ENCODE measurements at places on chromosomes 16 and 17. TPM values are rescaled to one million over a fixed set of nuclear protein-coding genes. Genes with fewer than 3 reads are reported as not detected.

- H3K4me1 ChIP-seq: peaks cover 2% of the 10 kb centered on the region
- no peak overlapping the region for H3K27ac ChIP-seq
- no peaks in the 10 kb centered on the region for H3K27me3 ChIP-seq
- peaks cover 7% of the 10 kb centered on the region for H3K36me3 ChIP-seq
- DNase-seq: no peak
Observed at GRCh38 chr17:75468779-75469373, 12.4 kb downstream of the TMEM94 start.

DNA sequence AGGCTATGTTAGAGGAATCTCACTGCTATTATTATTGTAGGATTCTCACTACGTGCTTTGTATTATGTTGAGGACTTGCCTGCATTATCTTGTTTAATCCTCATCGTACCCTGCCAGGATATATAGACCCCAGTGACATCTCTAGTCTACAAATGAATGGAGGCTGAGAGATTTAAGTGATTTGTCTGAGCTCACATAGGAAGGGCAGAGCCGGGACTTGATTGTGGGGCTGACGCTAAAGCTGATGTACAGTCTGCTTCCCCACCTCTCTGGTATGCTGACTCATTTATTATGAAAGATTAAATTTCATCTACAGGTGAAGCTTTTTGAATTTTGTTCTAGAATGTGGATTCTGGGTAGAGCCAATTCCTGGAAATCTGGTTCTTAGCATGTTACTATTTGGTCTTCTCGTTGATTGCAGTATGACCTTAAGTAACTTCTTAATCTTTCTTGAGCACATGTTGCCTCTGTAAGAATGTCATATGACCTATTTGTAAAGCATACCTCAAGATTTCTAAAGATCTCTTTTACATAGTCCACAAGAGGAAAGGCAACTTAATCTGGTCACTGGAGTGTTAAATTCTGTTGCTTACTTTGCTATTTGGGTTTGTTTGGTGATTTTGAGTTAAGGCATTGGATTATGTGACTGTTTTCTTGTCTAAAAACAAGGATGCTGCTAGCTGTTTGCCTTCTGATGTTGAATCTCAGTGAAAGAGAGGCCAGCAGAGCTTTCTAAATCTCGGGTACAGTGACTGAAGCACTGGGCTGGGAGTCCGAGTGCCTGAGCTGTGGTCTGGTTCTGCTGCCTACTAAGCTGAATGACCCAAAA is 12.4 kb downstream of the METTL9 start:
- H3K27ac ChIP-seq: peak overlapping the region; percentile 49
- H3K36me3 ChIP-seq: peaks cover 6% of the 10 kb centered on the region
- no peak for DNase-seq

The PRPF8 gene
- total RNA-seq: 348 TPM

The APRT gene
- 192 TPM for total RNA-seq

The MILR1 gene
- 6.9 TPM for total RNA-seq

The ASGR2 gene
- total RNA-seq: 0.33 TPM

DNA sequence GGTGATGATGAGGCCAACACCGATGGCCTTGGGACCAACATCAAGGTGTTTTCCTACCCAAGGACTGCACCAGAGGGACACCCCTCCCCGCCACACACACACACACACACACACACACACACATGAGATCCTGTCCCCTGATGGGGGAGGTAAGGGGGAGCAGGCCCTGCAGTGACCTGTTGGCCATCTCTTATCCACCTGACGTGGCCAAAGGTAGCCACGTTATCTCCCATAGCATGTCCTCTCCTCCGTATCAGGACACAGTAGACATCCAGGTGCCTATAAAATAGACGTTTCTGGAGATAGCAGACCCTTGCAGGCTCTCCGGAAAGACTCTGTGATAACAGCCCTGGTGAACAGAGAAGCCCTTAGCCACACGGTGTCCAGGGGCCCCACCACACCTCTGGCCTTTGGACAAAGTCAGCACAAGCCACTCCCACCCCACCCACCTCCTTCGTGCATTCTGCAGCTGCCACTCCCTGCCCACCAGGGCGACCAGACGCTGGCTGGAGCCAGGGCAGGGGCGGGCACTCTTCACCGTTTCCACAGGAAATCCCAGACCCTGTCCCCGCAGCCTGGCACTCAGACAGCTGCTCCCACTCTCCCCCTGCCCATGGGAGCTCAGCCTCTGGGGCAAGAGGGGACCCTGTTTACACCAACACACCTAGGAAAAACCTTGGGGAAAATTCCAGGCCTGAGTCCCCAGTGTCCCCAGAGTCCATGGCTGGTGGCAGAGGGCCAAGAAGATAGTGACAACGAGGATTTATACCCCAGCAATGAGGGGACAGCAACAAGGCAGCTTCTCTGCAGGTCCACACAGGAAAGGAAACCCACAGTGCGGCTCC is 15.4 kb upstream of the ENPP7 start:
- H3K4me1 ChIP-seq: no peaks in the 10 kb centered on the region
- H3K36me3 ChIP-seq: no peaks in the 10 kb centered on the region
- no peak for DNase-seq
- H3K27ac ChIP-seq: no peak overlapping the region
- peaks cover 4% of the 10 kb centered on the region for H3K27me3 ChIP-seq
- H3K4me3 ChIP-seq: no peak overlapping the region

The C16orf86 gene
- 1.9 TPM for total RNA-seq

GRCh38 chr17:38613981-38614779 is 8.4 kb upstream of the SRCIN1 start:
- H3K4me3 ChIP-seq: no peak overlapping the region
- no peaks in the 10 kb centered on the region for H3K36me3 ChIP-seq
- no peak overlapping the region for H3K27ac ChIP-seq
- peaks cover 32% of the 10 kb centered on the region for H3K27me3 ChIP-seq

The MYH1 gene
- not detected for total RNA-seq

DNA sequence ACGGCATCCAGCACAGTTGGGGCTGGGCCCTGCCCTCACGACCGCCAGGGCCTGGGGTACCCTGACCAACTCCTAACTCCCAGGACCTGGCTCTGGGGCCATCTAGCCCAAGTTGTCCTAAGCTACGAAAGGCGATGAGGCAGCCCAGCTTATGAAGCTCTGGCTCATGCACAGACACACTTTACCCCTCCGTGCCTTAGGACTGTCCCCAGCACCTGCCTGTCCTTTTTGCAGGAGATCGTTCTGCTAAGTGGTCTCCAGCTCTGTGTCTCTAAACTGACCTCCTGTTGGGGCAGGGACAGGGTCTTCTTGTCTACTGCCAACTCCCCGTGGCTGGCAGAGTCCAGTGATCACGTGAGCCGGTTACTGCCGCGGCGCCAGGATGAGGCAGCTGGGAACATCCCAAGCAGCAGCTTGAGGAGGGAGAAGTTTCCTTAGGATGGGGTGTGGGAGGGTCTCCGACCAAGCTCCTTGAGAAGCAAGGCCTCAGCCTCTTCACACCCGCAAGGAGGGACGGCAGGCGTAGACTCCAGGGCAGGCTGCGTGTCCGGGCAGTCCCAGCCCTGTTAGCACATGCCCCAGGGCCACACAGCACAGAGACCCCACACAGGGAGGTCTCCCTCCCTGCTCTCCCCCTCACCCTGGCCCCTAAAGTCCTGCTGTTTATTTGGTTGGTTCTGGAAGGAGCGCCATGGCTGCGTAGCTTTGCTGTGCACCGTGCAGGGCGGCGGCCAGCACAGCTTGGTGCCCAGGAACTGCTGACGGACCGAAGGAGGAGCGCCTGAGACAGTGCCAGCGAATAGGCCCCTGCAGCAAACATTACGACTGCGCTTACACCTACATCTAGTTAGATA is 16.4 kb upstream of the METRNL start:
- no peaks in the 10 kb centered on the region for H3K36me3 ChIP-seq
- peaks cover 2% of the 10 kb centered on the region for H3K27me3 ChIP-seq
- DNase-seq: peak; percentile 59
- no peak overlapping the region for H3K27ac ChIP-seq
- peaks cover 6% of the 10 kb centered on the region for H3K4me1 ChIP-seq
- H3K4me3 ChIP-seq: no peak overlapping the region

GRCh38 chr16:87601401-87601981 is 817 bp upstream of the JPH3 start:
- no peak for DNase-seq
- no peak overlapping the region for H3K4me3 ChIP-seq
- peaks cover 4% of the 10 kb centered on the region for H3K4me1 ChIP-seq

DNA sequence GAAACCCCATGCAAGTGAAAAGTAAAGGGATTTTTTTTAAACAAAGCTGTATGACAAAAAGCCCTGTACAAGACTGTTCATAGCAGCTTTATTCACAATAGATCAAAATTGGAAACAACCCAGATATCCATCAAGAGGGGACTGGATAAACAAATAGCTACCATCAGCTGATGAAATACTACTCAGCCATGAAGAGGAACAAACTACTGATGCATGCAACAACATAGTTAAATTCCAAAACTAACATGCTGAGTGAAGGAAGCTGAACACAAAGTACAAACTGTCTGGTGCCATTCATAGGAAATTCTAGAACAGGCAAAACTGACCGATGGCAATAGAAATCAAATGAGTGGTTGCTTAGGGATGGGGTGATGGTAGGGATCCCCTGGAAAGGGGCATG is 15.1 kb downstream of the FOXJ1 start:
- peaks cover 6% of the 10 kb centered on the region for H3K4me1 ChIP-seq
- H3K27ac ChIP-seq: no peak overlapping the region
- no peak overlapping the region for H3K4me3 ChIP-seq
- DNase-seq: no peak
- H3K36me3 ChIP-seq: no peaks in the 10 kb centered on the region

GRCh38 chr17:67132366-67132765 is 88.0 kb downstream of the CACNG1 start:
- DNase-seq: no peak
- H3K4me1 ChIP-seq: peaks cover 5% of the 10 kb centered on the region
- no peak overlapping the region for H3K4me3 ChIP-seq
- no peaks in the 10 kb centered on the region for H3K27me3 ChIP-seq
- no peak overlapping the region for H3K27ac ChIP-seq

The TBC1D3C gene
- total RNA-seq: not detected

GRCh38 chr17:40089077-40089895 is 11.1 kb downstream of the NR1D1 start:
- DNase-seq: no peak
- H3K27ac ChIP-seq: peak overlapping the region; percentile 72
- H3K4me3 ChIP-seq: no peak overlapping the region
- no peaks in the 10 kb centered on the region for H3K36me3 ChIP-seq

- H3K27me3 ChIP-seq: no peaks in the 10 kb centered on the region
- H3K4me1 ChIP-seq: no peaks in the 10 kb centered on the region
- H3K4me3 ChIP-seq: no peak overlapping the region
- no peak overlapping the region for H3K27ac ChIP-seq
- DNase-seq: no peak
- no peaks in the 10 kb centered on the region for H3K36me3 ChIP-seq
Observed at GRCh38 chr16:57920880-57921229, 50.1 kb downstream of the CNGB1 start.

DNA sequence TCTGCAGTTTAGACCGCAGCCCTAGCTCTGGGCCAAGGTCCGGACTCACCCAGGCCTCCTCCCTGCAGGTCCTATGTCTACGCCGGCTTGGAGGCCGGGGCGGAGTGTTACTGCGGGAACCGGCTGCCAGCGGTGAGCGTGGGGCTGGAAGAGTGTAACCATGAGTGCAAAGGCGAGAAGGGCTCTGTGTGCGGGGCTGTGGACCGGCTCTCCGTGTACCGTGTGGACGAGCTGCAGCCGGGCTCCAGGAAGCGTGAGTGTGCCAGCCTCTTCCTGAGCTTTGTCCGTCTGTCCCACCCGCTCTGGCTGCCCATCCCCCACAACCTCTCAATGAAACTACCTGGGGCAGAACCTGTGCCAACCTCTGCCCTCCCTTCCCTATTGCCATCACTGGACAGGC is 20.1 kb downstream of the WSCD1 start:
- no peaks in the 10 kb centered on the region for H3K4me1 ChIP-seq
- no peak overlapping the region for H3K27ac ChIP-seq
- H3K27me3 ChIP-seq: no peaks in the 10 kb centered on the region
- H3K4me3 ChIP-seq: no peak overlapping the region
